ENCODE measurements at places on chromosomes 11 and 22. TPM values are rescaled to one million over a fixed set of nuclear protein-coding genes. Genes with fewer than 3 reads are reported as not detected.

Gene CASTOR1
- total RNA-seq = 89.5 TPM

Gene MFRP
- not detected for total RNA-seq

Gene ZW10
- 15.3 TPM for total RNA-seq

Gene HTR3B
- total RNA-seq = not detected

Gene PLAAT2
- total RNA-seq = 4.7 TPM

Gene PDGFD
- total RNA-seq = 3.5 TPM

Gene PLEKHA7
- 122 TPM for total RNA-seq

Gene ZNF215
- 2.7 TPM for total RNA-seq

Gene F2
- total RNA-seq = not detected

Gene OR51F1
- not detected for total RNA-seq

Gene TRMT2A
- total RNA-seq = 56.0 TPM

Gene DEUP1
- total RNA-seq = 0.39 TPM
